ENCODE measurements at places on chromosomes 16 and 17.

DNA sequence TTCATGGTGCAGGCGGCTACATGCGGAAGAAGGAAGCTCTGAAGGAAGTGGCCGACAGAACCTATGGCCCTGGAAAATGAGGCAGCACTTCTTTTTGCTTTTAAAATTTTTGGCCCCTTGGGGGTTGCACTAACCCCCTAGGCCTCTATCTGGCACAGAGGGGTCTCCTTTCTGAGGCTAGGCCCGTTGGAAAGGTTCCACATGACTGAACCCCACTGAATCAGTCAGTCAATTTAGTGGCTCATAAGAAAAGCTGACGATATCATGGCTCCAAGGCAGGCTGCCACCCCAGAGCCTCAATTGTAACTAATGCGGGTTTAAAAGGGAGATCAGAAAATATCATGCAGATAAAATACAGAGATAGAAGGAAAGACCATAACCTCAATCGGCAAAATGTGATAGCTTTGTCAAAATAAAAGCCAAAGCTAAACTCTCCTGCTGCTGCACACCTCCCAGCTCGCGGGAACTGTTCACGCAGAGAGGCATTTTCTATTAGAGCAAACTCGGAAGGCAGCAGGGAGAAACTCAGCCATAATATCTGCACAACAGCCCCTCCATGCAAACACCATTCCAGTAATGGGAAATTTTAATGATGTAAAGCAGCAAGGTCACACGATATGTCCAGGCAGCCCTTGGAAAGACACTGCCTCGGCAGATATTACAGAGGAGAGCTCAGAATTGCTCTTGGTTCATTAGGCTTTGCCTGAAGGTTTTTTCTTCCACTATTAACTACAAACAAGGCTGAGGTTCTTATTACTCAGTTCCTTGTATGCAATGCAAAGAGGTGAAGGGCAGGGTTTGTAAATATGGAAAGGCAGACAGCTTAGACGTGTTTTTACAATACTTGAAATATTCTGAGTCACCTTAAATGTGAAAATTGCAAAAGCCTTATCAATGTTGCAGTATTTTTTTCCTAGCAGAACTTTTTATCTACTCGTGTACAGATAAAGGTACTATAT lies 200.4 kb upstream of the PMFBP1 start:
- DNase-seq: no peak

DNA sequence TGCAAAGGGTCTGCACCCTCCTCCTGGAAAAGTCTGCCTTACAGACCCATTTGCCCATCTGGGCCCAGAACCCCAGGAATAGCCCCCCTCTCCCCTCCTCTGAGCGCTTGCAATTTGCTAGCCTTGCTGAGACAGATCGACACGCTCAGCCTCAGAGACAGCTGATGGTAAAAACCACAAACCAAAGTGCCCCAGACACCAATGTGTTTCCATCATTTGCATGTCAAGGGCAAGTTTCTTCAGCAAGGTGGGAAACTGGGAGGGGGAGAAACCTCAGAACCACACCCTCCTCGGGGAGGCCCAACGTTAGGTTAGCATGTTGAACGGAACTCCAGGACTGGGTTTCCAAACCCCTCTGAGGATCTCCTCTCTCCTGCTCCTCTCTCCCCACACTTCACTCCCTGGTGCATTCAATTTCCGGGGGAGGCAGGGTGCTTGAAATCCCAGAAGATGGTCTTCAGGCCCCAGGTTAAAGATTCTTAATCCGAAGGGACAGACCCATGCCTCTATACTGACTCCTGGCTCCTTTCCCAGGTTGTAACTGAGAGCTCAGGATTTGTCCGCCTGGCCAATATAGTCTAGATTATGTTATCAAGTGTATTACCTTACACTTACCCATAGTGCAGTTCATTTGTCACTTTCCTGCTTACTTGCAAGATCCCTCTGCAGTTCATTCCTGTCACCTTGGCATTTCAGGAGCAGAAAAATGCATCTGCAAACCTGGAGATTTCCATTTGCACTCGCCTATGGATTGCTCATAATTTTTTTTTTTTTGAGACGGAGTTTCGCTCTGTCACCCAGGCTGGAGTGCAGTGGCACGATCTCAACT lies 1.3 kb upstream of the CUEDC1 start:
- no peak for DNase-seq

GRCh38 chr16:15928261-15929104 lies 20.9 kb upstream of the ABCC1 start:
- DNase-seq: no peak

DNA sequence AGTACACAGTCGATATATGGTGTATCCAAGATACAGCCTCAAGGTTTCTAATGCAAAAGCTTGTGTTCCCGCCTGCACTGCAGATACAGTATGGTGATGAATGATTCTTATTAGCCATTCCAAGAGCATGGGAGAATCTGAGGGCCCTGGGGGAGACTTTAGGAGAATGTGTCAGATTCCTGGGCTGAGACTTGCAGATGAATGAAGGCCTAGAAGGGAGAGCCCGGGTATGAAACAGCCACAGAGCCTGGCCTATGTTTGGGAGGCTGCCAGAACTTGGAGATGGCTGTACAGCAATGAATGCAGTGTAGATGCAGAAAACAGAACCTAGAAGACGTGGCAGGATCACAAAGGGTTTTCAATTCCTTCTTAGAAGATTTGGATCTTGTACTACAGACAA lies 510.7 kb downstream of the HAPSTR1 start:
- DNase-seq: no peak

DNA sequence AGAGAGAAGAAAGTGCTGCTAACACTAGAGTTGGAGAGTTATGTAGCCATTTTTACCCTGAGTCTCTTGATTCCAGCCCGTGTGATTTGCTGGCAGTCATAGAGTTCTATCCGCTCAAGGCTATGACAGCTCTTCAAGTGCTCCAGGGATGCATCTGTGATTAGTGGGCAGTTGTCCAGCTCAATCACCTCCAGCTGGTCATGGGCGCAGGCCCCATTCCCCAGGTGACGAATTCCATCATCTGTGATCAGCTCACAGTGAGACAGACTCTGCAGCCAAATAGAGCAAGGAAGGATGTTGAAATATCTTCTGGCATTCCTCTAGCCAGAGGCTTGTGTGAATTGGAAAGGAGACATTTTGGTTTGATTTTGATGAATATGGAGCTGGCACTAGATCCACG lies 38.4 kb upstream of the STAC2 start:
- DNase-seq: peak; percentile 23

- peak; percentile 53 for DNase-seq
Observed at GRCh38 chr16:29820730-29821642, 724 bp downstream of the MVP start.

DNA sequence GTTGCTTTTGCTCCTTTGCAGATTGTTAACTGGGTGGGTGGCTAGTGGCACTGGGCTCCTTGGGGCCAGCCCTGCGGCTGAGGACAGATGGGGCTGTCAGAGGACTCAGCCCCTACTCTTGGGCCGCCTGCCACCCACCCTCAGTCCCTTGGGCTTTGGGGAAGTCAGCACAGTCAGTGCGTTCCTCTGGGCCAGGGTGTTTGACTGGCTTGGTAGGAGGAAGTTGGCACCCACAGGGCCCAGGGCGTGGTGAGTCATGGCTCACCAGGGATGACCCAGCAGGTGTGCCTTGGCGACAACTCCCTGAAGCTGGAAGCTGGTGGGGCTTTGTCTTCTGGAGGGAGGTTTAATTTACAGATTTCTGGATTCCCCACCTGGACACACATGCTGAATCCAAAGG lies 32.4 kb downstream of the HAPSTR1 start:
- DNase-seq: peak; percentile 11

- DNase-seq: no peak
Observed at GRCh38 chr17:2433696-2434095, 32.8 kb upstream of the MNT start.

DNA sequence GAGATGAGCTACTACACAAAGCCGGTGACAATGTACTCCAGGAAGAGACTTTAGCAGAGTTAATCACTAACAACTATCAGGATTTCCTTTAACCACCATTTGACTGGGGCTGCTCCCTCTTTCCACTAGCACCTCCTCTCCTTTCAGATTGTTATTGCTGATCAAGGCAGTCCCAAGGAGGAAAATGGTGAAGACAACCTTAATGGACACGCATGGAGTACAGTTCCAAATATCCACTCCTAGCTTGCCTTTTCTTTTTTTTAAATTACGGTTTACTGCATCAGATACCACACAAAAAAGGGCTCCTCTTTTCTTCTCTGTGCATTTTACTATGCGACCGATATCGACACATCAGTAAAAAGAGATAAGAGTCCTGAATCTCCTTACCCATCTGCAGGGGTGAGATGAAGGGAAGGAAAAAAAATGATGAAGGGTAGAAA lies 30.9 kb downstream of the FAM222B start:
- no peak for DNase-seq

- peak; percentile 32 for DNase-seq
Observed at GRCh38 chr17:63450551-63450950, 4.4 kb upstream of the CYB561 start.

- no peak for DNase-seq
Observed at GRCh38 chr17:33811004-33811760, 443.9 kb upstream of the CCL2 start.

DNA sequence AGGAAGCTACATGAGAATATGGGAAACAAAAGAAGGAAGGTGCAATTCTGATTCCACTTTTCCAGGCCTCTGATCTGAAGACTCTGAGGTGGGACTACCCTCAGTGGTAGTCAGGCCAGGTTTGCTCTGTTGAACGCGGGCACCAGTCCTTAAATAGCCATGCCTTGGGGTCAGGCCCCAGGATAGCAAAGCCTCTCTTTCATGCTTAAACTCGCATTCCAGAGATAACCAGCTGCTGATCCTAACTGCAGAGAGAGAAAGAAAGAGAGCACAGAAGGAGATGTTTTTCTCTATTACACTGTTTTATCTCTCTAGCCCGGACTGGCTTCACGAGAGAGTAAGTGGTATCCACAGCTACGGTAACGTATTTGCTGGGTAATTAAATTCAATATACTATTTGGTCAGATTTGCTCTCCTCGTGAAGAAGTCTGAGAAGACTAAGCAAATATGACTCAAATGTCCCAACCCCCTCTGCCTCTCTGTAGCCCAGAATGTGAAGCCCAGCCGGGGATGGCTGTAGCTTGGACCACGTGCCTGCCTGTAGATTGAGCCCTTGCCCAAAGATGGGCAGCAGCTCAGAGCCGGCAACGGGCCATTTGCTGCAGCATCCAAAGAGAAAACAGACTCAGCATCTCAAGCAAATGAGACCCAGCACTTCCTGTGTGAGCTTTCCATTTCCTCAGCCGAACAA lies 122.2 kb downstream of the SMG6 start:
- peak; percentile 84 for DNase-seq

DNA sequence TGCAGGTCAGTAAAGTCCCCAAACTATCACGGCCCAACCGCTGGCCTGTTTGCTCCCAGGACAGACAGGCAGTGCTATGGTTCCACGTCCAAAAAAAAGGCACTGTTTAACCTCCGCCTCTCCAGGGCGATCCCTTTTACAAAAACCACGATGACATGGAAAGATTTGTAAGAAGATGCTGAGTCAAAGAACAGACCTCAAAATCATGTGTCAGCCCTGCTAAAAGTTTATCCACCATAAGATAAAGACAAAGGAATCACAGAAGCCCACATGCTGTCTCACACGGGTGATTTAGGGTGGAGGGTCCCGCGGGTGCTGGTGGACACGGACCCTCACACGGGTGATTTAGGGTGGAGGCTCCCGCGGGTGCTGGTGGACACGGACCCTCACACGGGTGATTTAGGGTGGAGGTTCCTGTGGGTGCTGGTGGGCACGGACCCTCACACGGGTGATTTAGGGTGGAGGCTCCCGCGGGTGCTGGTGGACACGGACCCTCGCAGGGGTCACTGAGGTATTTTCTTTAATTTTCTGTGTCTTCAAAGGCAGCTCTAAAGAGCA lies 117.2 kb upstream of the METRNL start:
- peak; percentile 56 for DNase-seq

- no peak for DNase-seq
Observed at GRCh38 chr17:75061618-75062017, 14.6 kb downstream of the KCTD2 start.

GRCh38 chr17:76844846-76845245 lies 23.4 kb upstream of the MGAT5B start:
- DNase-seq: no peak

DNA sequence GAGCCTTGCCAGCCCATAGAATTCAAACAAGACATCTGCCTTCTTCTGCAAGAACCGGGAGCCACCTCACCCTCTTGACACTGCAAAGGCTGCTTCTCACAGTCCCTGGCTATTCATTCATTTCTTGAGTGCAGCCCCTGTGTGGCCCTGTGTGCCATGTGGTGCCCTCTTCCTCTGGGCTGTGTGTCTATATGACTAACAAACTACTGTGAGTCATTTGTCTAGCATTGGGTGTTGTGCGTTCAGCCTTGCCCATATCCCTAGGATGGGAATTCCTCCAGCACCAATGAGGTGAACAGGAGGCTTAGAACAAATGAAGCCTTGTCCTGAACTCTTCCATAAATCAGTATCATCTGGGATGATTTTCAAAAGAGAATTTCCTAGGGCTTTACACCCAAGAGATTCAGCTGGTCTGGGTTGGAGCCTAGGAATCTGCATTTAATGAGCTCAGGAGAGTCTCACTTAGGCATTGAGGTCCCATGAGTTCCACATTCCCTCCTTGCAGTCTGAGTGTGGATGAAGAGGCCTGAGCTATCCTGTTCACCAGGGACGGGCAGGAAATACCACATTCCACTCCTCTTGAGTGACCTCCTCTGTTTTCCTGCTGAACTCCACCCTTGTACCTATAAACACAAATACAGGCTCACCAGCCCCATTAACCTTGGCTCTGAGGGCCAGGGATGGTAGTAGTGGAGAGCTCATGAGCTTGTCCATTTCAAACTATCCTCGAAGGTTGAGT lies 308.7 kb upstream of the N4BP1 start:
- no peak for DNase-seq

DNA sequence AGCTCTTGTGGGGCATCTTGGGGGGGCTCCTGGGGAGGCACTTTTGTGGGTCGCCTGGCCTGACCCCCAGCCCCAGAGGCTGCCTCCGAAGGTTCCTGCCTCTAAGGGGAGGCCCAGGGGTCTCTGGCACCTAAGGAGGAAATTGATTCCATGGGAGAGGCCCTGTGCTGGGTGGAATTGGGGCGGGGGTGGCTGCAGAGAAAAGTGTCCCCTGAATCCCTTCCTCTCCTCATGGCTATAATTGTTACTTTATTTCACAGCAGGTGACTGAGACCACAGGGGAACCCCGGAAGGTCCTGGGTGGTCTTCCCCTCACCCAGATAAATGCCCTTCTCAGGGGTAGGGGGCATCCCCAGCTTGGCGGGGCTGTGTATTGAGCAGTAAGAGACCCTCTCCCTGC lies 3.1 kb downstream of the GLIS2 start:
- DNase-seq: no peak

Data from AG20443 (cell line).